ENCODE measurements at places on chromosomes 3 and 15. TPM values are rescaled to one million over a fixed set of nuclear protein-coding genes. Genes with fewer than 3 reads are reported as not detected.

Gene CNTN6
- under 0.01 TPM for total RNA-seq

Gene PLA2G4D
- under 0.01 TPM for total RNA-seq

Gene HRG
- under 0.01 TPM for total RNA-seq

Gene THAP10
- 4.9 TPM for total RNA-seq

Gene CAMK2N2
- total RNA-seq, result 3.7 TPM

Gene TMC3
- not detected for total RNA-seq

Gene SCAANT1
- total RNA-seq, result not detected

Gene AP3B2
- total RNA-seq, result 12.3 TPM

Gene USF3
- total RNA-seq, result 10.8 TPM

Gene UCN2
- total RNA-seq, result 6.8 TPM

Gene TRANK1
- 3.0 TPM for total RNA-seq

Gene LACTB
- total RNA-seq, result 17.3 TPM

Gene DRD3
- not detected for total RNA-seq

Gene ADAMTS17
- total RNA-seq, result 1.7 TPM

Gene C3orf49
- total RNA-seq, result not detected

Gene P2RY1
- total RNA-seq, result not detected

Gene RPP14
- total RNA-seq, result 15.5 TPM

Gene CPEB1
- 8.7 TPM for total RNA-seq

Gene TGM5
- 1.2 TPM for total RNA-seq

All from mammary epithelial cell (primary cell).